Frontal cortex (tissue), 4 donors: ENCODE measurements at places on chromosomes 12 and 14. TPM values are rescaled to one million over a fixed set of nuclear protein-coding genes. Genes with fewer than 3 reads are reported as not detected.

The SAMD15 gene
- total RNA-seq, result 12.6 TPM

The KRAS gene
- total RNA-seq, result 53.4 TPM

The TAS2R43 gene
- total RNA-seq, result 3.7 TPM

The TPPP2 gene
- total RNA-seq, result not detected

The PHC1 gene
- 24.9 TPM for total RNA-seq

The ZDHHC22 gene
- 5.7 TPM for total RNA-seq

The CCND2 gene
- 161 TPM for total RNA-seq

The TEX22 gene
- total RNA-seq, result 0.41 TPM

The CLEC2B gene
- total RNA-seq, result 1.6 TPM

The TOMM20L gene
- not detected for total RNA-seq

The CMKLR1 gene
- 1.2 TPM for total RNA-seq

The PAPOLA gene
- total RNA-seq, result 186 TPM

The OTOGL gene
- total RNA-seq, result 0.41 TPM

The TPH2 gene
- under 0.01 TPM for total RNA-seq

The RPGRIP1 gene
- total RNA-seq, result not detected

The EXD2 gene
- 51.8 TPM for total RNA-seq

The INHBC gene
- not detected for total RNA-seq

The GAPDH gene
- 1,793 TPM for total RNA-seq

The OVCH1 gene
- 0.41 TPM for total RNA-seq

The FAM181A gene
- total RNA-seq, result 2.4 TPM

The VDR gene
- not detected for total RNA-seq

The BCL2L2 gene
- total RNA-seq, result 10.6 TPM

The SDS gene
- total RNA-seq, result not detected

The TSPAN19 gene
- not detected for total RNA-seq

The PIGH gene
- total RNA-seq, result 29.8 TPM

The LRP10 gene
- 2.9 TPM for total RNA-seq

The RAD51AP1 gene
- 3.7 TPM for total RNA-seq

The RILPL1 gene
- total RNA-seq, result 3.7 TPM

The CLEC4C gene
- total RNA-seq, result not detected

The PIWIL1 gene
- total RNA-seq, result not detected

The KCNJ8 gene
- 6.5 TPM for total RNA-seq

The WASHC3 gene
- total RNA-seq, result 49.3 TPM

The SLC35E3 gene
- 8.2 TPM for total RNA-seq

The KLHL33 gene
- under 0.01 TPM for total RNA-seq

The GNB3 gene
- 1.2 TPM for total RNA-seq

The TMEM63C gene
- total RNA-seq, result 8.6 TPM

The PTPN6 gene
- total RNA-seq, result 1.6 TPM

The MYL2 gene
- total RNA-seq, result not detected

The RNASE7 gene
- total RNA-seq, result not detected

The HRK gene
- total RNA-seq, result 0.41 TPM

The MLXIP gene
- total RNA-seq, result 6.9 TPM

The GNG2 gene
- 400 TPM for total RNA-seq

The L2HGDH gene
- 18.3 TPM for total RNA-seq

The LIN7A gene
- total RNA-seq, result 44.4 TPM

The PZP gene
- under 0.01 TPM for total RNA-seq

The PLCZ1 gene
- not detected for total RNA-seq

The SERPINA1 gene
- total RNA-seq, result 1.6 TPM

The SIRT4 gene
- total RNA-seq, result 4.1 TPM
